ENCODE measurements at places on chromosomes 1 and 21.
A peak's percentile ranks its signal among the peaks of the same experiment; 100 is the strongest.

DNA sequence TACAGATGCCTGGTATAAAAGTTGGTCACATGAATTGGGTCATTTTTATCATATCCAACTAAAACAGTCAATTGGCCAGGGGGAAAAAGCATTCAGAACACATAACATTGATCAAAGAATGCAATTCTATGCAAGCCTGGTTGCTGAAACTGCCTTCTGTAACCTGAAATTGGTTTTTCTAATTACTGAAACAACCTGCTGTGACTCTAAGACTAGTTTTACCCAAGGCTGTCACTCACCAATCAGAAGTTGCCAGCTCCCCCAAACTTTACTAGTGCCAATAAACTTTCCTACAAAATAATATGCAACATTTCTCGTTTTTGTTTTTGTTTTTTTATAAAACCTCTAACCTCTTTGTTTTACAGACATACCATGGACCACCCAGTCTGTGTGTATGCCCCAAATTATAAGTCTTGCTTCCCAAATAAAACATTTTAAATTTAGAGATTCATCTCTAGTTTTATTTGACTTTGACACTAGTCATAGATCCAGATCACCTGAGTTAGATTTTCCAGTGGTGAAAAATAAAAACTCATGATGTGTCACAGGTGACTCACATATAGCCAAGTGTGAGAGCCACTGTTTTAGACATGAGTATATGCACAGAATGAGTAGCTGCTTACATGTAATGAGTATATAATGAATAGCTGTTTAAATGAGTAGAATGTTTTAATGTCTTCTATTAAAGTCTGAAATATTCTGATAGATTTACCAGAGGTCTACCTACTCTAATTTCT, 64.2 kb upstream of the CR2 start:
- DNase-seq = no peak

DNA sequence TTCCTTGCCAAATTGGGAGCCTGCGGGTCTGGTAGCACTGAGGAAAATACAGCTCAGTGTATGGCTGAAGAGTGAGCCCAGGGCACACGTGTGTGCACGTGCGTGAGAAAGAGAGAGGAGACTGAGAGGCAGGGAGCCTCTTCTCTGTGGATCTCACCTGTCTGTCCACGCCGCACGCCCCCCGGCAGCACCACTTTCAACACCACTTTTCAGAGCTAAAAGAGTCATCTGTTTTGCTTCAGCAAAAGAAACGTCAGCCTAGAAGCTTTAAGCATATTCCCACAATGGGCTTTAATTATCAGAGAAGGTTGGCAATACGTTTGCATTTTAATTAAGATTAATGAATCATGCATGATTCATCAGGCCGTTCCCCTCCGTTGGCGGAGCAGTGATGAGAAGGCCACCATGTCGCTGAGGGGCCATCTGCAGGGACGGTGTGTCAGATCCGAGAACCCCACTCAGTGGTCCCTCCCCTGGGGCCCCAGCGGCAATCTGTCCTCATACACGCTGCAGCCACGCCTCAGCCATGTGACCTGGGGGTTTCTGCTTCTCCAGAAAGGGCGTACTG, 56.8 kb downstream of the SIK1 start:
- no peak for DNase-seq

- DNase-seq = no peak
These were observed 659 bp downstream of the FAF1 start for GRCh38 chr1:50959303-50959912.

DNA sequence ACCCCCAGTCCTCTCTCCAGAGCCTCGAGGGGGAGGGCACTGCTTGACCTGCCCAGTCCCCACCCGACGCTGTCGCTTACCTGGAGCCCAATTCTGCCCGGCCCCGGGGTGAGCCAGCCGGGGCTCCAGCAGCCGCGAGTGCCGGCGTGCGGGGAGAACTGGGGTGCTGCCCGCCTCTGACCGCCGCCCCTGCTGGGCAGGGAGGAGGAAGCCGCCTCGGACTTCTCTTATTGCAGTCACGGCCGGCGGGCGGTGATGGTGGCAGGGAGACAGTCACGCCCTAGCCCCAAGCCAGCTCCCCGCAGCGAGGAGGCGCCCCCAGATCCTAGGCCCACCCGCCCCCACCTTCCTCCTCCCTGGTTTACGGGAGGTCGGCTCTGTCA, at the start of gene FGR:
Gene FGR, minus strand, starts transcription at position 201 of the 383 bp plus-strand sequence. CDS start 11,269 bp downstream, outside the sequence.
- no peak for DNase-seq

- no peak for DNase-seq
These were observed 69.2 kb upstream of the RGS2 start for GRCh38 chr1:192739476-192740184.

DNA sequence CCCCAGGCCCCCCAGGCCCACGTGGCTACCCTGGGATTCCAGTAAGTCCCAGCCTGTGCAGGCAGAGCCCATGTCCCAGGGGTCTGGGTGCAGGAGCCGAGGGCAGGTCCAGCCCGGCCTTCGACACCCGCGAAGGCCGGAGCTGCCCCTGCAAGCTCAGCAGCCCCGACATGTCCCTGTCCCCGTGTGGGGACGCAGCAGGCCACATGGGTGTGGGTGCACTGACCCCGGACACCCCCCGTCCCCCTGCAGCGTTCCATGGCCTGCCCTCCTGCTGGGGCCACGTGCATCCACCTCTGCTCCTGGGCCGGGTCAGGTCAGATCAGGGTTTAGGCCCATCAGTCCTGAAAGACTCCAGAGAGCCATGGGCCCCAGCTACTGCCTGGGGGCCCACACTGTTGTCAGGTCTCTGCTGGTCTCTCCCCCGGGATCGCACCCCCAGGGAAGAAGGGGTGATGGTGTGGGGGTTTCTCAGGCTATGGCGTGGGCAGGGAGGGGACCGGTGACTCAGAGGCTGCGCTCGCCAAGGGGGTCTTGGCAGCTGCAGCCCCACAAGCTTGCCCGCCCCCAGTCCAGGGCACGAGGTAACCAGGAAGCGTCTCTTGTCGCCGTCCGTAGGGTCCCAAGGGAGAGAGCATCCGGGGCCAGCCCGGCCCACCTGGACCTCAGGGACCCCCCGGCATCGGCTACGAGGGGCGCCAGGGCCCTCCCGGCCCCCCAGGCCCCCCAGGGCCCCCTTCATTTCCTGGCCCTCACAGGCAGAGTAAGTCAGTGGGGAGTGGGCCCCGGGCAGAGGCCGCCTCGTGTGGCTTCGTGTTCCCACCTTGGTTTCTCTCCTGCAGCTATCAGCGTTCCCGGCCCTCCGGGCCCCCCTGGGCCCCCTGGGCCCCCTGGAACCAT, 37.5 kb downstream of the SLC19A1 start:
- no peak for DNase-seq

GRCh38 chr1:9373619-9374018, 80.9 kb downstream of the SPSB1 start:
- no peak for DNase-seq

- no peak for DNase-seq
These were observed 26.3 kb downstream of the ADAM30 start for GRCh38 chr1:119869995-119870394.

DNA sequence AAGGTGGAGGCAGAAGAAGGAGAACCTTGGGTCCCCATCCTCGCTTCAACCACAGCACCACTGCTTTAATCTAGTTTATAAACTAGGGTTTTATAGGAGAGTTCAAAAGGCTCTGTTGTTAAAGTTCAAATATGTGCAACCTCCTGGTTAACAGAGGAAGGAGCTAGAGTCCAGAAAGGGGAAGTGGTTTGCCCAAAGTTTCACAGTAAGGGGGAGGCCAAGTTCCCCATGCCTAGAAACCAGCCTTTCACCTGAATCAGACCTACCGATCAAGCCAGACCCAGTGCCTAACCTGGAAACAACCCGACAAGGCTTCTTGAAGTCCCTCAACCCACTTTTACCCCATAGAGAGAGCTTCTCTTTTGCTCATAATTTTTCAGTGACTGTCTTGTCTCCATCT, 106.5 kb downstream of the PLPP3 start:
- no peak for DNase-seq

GRCh38 chr1:165218731-165219130, 137.8 kb downstream of the LMX1A start:
- DNase-seq = no peak

DNA sequence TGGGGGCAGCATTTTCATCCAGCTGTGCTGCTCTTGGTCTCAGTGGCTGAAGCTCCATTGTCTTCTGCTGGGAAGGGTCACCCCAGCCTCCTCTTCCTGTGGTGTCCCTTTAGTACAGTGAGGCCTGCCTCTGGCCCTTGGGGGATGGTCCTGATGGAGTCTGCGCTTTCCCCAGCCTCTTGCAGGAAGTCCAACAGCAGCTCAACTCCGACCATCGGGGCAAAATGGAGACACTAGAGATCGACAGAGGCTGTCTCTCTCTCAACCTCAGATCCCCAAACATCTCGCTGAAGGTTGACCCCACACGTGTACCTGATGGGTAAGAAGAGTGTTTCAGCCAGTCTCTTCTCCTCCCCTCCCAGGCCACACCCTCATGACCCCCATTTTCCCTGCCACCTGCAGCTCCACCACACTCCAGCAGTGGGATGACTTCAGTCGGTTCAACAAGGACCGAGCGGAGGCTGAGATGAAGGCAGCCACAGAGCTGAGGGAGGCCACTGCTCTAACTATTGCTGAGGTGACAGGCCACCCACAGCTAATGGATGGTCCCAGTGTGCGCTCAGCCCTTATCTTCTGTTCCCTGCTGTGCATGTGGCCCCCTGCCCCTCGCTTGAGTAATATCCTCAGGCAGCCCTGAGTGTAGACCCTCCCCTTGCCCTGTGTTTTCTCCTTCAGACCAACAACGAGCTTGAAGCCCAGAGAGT, 2.0 kb upstream of the ADPRS start:
- no peak for DNase-seq

GRCh38 chr1:17438318-17439249, 893 bp downstream of the RCC2 start:
- DNase-seq = peak; percentile 80

GRCh38 chr1:222911866-222912265, 97.0 kb downstream of the DISP1 start:
- DNase-seq = no peak

- DNase-seq = no peak
These were observed 87.5 kb downstream of the CAMTA1 start for GRCh38 chr1:6872573-6873261.

DNA sequence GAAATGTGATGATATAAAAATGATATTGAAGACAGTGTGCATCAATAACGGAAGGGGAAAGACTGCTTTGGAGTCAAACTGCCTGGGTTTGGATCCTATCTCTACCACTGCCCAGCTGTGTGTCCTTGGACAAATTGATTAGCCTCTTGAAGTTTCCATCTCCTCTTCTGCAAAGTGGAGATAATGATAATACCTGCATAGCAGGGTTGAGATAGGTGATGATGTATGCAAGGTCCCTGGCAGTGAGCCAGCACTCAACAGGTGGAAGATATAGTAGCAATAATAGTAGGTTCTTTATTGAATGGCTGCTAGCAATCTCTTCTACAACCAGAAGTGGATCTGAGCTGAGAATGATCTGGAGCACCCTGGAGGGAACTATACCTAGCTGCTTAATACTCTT, 166.7 kb downstream of the MIS18A start:
- no peak for DNase-seq

GRCh38 chr1:247409869-247410544, 6.0 kb upstream of the NLRP3 start:
- DNase-seq = peak; percentile 61

DNA sequence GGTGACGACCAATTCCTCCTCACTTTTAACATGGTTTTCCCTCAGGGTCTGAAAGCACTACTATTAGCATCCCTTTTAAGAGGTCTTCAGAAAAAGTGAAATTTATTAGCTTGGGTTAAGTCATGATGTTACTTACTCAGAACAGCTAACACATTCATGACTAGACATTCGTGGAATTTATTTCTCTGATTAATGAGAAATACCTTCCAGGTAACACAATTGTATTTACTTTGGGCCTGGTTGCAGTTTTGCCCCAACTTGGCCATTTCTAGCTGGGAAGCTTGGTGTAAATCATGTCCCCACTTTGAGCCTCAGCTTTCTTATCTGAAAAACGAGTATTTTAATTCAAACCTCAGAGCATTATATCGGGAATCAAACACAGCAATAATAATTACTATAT, 119.2 kb upstream of the SPATA6 start:
- DNase-seq = no peak

DNA sequence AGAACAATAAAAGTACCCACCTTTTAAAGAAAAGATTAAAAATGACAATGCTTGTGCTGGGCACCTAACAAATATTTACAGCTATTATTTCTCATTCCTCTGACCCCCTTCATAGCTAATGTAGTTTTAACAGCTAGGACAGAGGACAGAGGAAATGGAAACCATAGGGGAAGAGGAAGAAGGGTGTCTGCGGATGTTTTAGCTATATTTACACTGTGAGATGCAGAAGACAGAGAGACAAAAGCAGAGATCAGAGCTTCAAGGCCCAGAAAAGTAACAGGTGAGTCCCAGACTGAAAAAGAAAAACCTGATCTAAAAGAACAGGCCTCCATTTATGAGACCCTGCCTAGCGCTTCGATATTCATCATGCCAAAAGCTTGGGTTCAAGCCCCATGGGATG, 72.0 kb downstream of the ZNF281 start:
- DNase-seq = no peak

DNA sequence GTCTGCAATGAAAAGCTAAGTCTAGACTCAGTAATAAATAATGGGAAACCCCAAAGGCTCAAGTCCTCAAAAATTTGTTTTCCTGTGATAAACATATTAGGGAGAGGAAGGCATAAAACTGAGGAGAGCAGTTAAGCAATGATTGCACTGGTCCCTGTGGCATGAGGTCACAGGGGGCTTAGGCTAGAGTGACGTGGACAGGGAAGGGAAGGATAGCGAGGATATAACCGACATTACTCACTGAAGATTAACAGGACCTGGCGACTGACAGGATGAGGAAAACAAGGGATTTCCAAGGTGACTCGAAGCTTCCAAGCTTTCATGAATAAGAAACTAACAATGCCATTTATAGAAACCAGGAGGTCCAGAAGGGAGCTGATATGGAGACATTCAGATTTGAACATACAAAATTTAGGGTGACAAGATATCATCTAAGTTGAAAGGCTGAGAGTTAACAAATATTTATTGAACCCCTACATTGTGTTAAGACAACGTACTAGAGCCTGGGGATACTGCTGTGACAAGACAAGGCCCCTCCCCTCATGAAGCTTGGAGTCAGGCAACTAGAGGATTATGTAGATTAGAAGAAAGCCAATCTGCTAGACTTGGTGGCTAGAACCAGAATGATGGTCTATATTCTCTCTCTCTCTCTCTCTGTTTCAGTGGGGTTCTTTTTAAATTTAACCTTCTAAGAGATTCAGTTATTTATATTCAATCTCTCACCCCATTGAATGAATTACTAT, 33.2 kb upstream of the PKN2 start:
- no peak for DNase-seq

- no peak for DNase-seq
These were observed 12.4 kb downstream of the IER5 start for GRCh38 chr1:181100934-181101333.
